ENCODE measurements at places on chromosomes 11 and 22. TPM values are rescaled to one million over a fixed set of nuclear protein-coding genes. Genes with fewer than 3 reads are reported as not detected.
A peak's percentile ranks its signal among the peaks of the same experiment; 100 is the strongest.

GRCh38 chr11:65954771-65955170, 6.8 kb upstream of the SART1 start:
- DNase-seq = no peak

DNA sequence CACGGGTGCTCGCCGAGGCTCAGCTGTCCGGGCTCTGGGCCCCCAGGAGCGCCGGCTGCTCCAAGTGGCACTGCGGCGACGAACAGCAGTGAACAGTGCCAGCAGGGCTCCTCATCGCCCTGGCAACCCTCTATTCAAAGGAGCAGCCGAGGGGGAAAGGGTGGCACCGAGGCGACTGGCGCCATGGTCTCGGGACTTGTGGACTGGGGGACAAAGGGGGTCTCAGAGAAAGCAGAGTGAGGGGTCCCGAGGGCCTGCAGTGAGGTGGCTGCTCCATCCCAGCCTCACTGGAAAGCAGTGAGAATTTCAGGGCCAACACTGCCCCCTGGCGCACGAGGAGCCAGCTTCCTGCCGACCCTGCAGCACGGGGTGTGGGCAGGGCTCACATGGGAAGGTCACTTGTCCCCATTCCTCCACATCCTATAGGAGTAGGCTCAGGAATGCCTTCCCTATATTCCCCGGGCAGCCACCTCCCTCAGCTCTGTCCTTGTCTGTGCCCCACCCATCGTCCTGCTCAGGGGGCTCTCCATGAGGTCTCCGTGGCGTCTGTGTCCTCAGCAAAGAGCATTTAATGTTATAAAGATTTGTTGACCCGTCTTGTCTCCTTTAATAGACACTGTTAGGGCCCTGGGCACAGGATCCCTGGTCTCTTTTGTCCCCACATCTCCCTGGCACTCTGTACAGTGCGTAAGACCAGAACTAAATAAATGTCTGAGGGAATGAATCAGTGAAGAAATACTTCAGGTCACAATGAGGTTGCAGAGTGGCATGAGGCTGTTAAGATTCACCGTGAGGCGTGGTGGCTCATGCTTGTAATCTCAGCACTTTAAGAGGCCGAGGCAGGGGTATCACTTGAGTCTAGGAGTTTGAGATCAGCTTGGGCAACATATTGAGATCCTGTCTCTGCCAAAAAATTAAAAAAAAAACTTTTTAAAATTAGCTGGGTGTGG, 26.4 kb downstream of the LRFN4 start:
- DNase-seq = peak; percentile 82

GRCh38 chr22:17648569-17648968, 10.0 kb downstream of the BCL2L13 start:
- DNase-seq = no peak

DNA sequence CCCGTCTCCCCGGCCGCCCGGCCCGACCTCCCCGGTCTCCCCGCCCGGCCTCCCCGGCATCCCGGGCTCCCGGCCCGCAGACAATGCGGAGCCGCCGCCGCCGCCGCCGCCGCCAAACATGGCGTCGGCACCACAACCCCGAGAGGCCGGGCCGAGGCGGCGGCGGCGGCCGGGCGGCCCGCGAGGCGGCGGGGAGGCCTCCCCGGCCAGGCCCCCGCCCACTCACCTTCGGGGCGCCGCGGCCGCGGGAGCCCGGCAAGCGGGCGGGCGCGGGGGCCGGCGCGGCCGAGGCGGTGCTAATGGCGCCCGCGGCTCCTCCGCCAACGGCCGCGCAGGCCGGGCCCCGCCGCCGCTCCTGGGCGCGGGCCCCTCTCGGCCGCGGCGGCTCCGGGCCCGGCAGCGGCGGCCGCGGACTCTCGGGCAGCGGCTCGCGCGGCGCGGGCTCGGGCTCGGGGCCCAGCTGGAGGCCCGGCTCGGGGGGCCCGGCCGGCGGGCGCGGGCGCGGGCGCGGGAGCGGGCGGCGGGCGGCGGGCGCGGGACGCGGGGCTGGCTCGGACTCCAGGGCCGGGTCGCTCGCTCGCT, 311 bp downstream of the BRD1 start:
- DNase-seq = no peak

GRCh38 chr11:119727523-119728151, 1.4 kb downstream of the NECTIN1 start:
- DNase-seq = no peak

DNA sequence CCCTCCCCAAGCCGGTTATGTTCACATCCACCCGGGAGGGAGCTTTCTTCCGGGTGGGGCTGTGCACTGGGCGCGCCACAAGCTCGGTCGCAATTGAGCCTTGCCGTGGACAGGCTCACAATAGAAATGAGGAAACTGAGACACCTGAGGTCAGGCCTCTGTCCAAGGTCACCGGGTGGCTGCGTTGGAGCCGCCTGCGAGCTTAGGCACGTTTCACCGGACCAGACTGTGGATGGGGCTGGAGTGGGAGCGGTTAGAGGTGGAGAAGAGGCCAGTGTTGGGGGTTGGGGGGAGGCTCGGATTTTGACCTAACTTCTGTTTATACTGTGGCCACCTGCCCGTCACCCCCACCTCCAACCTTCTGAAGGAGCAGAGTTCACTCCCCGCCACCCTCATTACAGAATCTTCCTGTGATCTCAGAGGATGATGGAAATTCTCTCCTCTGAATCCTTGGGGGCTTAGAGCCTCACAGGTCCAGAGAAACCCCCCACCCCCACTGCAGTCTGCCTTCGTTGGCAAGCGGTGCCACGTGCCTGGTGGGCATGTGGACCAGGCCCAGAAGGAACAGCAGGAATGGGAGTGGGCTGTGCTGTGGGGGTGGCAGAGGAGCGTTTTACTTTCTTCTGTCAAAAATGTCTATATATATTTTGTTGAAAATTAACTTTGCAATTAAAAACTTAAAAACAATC, 631 bp upstream of the NPTXR start:
- DNase-seq = no peak

Gene CFAP300
- total RNA-seq = 9.0 TPM

DNA sequence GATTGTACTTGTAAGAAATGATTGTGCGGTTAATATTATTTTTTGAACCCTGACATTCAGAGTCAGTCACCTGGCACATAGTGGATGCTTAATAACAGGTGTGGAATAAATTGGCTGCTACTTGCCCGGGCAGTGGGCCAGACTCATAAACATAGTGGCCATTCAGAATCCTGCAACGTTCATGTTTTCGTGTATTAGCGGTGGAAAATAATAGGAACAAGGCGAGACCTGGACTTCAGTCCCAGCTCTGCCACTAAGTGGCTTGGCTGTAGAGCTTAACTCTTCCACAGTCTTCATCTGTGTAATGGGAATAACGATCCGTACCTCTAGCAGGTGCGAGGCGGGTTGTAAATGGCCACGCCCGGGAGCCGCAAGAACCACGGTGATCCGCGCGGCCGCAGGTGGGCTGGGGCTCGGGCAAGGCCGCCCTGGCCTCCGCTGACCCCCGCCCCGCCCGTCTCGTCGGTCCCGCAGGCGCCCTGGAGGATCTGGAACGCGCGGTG, 761 bp upstream of the TMEM25 start:
- DNase-seq = no peak

Gene OR51B4
- total RNA-seq = not detected

Gene SCN2B
- total RNA-seq = not detected

DNA sequence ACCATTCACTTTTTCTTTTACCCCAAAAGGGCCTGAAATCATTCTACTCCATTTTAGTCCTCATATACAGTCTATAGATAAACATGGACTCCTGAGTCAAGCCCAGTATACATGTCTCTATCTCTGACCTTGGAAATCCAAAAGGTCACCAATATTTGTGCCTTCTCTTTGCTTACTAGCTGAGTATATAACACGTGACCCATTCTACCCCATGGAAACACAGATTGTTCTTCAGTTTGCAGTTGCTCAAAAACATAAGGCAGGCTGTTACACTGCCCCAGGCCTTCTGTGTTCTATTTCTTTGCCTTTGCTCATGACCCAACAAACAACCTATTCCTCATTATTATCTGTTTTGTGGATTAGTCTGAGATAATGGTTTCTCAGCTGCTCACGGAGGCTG, 5.8 kb downstream of the NRIP3 start:
- DNase-seq = no peak

GRCh38 chr11:92131289-92131865, 93.2 kb upstream of the FAT3 start:
- DNase-seq = no peak

- no peak for DNase-seq
Observed at GRCh38 chr11:121478895-121479697, 26.3 kb upstream of the SORL1-AS1 start.
